ENCODE measurements at places on chromosomes 5 and 9.

DNA sequence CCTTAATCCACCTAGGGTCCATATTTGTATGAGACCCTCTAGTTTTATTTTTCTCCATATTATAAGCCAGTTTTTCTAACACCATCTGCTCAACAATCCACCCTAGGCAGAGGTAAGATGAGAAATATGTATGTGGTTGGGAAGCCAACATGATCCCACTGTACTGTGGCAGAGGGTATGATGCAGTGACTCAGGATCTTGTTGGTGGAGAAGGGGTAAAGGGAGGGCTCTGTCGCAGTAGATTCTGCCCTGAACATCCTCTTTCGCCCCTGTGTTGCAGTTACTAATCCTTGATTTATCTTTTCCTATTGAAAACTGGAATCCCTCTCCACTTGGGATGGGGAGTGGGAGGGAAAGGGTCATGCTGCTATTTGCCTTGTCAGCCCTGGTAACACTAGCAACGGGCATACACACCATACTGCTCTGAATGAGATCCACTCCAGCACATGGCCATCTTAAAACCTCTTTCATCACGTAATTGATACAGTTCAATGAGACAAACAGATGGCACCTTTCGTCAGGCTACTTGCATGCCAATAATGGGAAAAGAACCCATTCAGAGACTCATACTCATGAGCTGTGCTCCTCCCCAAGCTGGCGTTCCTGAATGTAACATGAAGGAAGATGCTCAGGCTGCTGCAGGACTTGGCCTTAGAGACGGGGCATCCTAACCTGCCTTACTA lies 63.0 kb downstream of the ADAMTS12 start:
- no peak for DNase-seq

DNA sequence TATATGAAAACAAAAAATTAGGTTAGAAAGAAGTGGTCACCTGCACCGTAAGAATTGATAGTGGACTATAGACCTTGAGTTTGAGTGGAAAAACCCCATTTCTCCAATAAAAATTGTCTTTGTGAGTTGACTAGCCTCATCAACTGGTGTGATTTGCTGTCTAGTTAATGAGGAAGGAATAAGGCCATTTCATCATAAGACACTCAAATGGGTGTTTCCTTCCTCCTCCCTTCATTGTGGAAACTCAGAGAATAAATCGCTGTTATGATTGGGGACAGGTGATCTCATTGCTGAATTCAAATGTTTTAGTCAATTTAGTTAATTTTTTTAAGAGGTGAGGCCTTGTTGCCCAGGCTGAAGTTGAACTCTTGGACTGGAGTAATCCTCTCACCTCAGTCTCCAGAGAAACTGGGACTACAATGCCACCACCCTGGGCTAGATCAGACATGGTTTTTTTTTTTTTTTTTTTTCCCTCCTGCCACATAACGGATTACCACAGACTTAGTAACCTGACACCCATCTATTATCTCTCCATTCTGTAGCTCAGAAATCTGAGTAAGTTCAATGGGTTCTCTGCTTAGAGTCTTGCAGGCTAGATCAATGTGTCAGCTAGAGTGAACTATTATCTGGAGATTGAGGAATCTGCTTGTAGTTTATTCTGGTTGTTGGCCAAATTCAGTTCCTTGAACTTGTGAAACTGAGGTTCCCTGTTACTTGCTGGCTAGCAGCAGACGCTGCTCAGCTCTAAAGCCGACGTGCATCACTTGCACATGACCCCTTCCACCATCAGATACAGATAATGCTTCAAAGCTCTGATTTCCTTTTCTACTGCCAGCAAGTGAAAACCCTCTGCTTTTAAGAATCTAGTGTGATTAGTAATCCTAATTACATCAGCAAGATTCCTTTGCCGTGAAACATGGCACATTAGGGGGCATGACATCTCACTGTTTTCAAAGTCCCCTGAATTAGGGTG lies 663.8 kb upstream of the CDH9 start:
- no peak for DNase-seq

DNA sequence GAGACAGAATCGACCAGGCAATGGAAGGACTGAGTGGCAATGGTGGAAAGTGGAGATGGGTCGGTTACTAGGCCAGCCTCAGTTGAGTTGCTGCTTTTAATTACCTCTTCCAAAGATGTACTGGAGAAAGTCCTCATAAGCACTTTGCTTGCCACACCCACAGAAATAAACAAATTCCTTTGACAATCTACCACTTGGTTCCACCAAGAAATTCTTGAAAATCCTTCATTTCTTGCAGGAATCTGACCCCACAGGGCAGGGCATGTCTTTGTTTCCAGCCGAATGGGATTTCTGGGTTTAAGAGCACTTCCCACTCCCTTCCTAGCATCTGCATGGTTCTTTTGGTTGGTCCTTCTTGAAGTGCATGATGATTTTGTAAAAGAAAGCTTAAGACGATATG lies 54.5 kb downstream of the ADAMTS12 start:
- DNase-seq: no peak

GRCh38 chr5:83417884-83418283 lies 53.7 kb upstream of the VCAN start:
- DNase-seq: no peak
